ENCODE measurements at places on chromosomes 3 and 15. TPM values are rescaled to one million over a fixed set of nuclear protein-coding genes. Genes with fewer than 3 reads are reported as not detected.

MYNN gene
- total RNA-seq = 30.9 TPM

ROBO1 gene
- total RNA-seq = 12.2 TPM

CTDSPL2 gene
- 62.7 TPM for total RNA-seq

PLSCR4 gene
- total RNA-seq = 13.7 TPM

DNA sequence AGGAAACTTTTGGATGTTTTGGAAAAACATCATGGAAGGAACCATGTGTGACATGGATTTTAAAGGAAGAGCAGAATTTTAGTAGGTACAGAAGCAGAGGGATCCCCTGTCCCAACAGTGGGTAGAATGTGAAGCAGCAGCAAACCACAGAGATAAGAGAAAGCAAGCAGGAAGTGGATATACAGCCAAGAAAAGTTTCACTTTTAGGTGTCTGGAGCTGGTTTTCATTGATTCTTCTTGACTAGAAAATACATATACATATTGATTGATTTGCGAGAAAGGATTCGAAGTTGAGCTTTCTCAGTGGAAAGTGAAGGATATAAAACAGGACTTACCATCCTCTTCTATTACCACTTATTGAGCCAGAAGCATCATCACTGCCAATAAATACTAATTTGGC lies 133.5 kb downstream of the KCNMB2 start:
- DNase-seq = no peak

GRCh38 chr3:10006762-10007090 lies 19.5 kb upstream of the FANCD2 start:
- no peak for DNase-seq

DNA sequence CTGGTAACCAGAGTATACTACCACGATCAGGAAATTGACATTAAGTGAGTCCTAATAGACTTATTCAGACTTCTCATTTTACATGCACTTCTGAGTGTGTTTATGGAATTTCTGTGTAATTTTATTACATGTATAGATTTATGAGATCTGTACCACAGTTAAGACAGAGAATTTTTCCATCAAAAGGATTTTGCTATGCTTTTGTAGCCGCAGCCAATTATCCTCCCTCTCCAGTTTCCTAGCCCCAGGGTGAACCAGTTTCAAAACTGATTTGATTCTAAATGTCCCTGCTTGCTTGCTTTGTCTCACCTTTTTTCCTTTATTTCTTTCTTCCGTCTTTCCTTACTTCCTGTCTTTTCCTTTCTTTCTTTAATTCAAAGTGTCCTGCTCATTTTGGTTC lies 661.2 kb upstream of the BCHE start:
- no peak for DNase-seq

GRCh38 chr3:73437828-73438227 lies 186.9 kb downstream of the PDZRN3 start:
- DNase-seq = no peak

DNA sequence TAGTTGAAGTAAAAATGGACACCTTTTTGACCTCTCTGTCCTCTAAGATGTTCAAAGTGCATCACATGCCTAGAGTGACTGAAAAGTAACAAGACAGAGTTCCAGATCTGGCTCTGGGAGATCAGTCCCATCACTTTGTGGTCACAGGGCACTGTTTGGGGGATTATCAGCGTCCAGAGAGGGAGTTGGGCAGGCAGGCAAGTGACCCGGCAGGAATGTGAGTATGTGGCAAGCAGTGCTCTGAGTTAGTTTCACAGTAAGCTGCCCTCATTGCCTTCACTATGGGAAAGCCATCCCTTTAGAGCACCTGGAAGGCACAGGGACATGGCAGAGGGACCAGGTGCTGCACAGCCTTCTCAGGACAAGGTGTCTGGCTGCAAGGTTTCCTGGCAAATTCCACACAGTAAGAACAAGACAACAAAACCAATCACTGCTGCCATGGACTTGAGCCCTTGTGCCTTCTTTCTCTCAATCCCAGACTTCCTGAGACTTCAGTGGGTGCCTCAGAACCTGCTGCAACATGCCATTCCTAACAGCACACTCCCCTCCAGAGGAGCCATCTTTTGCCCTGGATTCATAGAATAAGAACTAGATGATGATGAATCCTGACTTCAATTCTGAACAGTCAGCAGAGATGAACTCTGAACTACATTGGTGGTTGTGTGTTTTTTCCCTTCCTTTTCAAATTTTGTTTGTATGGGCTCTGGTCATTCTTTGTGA lies 55.2 kb downstream of the TIPARP start:
- DNase-seq = no peak

DNA sequence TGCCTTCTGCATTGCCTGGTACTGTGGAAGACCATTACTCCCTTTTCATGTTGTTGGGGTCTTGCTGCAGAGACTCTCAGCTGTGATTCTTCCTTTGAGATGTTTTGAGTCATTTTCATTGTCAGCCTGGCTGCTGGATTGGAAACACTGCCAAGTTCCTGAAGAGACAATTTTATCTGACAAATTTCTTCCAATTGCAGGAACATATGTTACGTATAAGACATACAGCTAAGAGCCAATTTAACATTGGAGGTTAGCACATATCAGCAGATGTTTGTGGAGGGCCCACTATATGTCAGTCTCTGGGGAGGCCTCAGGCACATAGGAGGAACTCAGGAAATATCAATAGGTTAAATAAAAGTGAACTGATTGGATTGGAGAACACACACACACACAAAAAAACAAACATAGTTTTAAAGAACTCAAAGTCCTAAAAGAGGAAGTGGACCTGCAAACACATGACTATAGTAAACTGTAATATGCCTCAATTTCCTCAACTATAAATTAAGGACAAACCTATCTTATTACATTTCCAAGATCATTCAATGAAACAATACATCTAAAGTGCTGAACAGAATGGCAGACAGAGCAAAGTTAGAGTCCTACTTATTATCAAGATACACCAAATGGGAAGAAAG lies 172.3 kb downstream of the MYRIP start:
- no peak for DNase-seq

GRCh38 chr3:14433106-14433505 lies 30.7 kb downstream of the SLC6A6 start:
- no peak for DNase-seq

GRCh38 chr3:32493437-32494414 lies 8.9 kb downstream of the CMTM6 start:
- peak; percentile 63 for DNase-seq

- DNase-seq = no peak
Measured at GRCh38 chr3:74582982-74583381, 31.5 kb downstream of the CNTN3 start.

DNA sequence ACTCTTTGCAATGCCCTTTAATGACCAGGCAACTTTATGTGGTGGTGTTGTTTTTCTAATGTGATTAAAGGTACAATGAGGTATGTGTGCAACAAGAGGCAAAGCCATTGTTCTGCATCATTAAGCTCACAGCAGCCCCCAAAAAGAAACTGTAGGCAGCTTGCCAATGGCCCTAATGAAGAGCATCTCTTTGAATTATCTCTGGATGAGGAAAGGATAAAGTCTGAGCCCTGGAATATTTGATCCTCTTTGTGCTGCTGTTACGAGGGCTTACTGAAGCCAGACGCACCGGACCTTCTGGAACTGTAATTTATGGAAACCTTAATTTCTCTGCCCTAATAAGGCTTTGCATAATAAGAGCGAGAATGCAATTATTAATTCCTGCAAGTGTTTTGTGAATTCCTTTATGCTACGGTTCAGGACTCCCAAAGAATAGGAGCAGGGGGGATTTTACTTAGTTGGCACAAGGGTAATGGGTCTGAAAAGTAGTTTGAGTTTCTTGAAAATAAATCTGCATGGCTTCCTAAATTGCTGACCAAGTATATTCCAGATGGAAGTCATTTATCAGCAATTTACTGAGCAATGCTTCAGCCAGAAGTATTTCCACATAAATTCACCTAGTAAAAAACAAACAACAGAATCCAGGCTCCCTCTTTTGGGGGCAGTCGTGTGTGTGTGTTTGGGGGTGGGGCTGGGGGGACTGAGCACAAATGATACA lies 193.4 kb downstream of the PDZRN3 start:
- no peak for DNase-seq

DNA sequence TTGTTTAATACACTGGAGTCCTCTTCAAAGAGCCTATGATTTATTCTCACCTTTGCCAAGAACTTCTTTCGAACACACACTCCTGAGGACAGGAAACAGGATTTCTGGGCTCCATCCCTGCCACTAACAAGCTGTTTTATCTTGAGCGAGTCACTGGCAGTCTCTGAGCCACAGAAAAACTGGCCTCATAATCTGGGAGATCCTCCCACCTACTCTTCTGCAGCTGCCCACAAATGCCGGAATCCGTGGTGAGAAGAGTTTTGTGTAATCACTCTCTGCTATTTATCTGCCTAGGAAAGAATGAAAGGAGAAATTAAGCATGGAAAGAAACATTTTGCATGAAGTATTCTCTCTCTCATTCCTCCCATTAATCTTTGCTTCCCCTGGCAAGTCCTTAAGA lies 172.0 kb upstream of the TRIM42 start:
- no peak for DNase-seq

- peak; percentile 80 for DNase-seq
Measured at GRCh38 chr3:43455233-43455632, 166.6 kb downstream of the ANO10 start.
